Naive thymus-derived CD8-positive, alpha-beta T cell (primary cell): ENCODE measurements at places on chromosomes 4 and X. TPM values are rescaled to one million over a fixed set of nuclear protein-coding genes. Genes with fewer than 3 reads are reported as not detected.

DNA sequence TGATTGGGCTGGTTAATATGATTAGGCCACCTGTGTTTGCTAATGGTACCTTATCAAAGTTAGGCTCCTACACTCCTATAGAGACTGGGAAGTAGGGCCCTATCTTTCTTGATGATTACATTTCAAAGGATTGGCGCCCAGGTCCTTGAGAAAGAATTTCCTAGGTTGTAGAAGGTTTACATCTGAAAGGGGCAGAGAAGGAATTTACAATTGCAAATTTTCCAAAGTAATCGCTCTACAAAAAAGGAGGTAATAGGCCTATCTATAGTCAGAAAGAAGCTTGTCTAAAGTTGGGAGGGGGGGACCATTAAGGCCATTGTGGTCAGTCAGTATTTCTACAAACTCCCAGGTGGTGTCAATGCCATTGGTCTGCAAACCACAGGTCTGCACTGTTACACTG, 638.4 kb downstream of the IL1RAPL1 start:
- no peak for DNase-seq

- no peak for DNase-seq
Observed at GRCh38 chr4:148064451-148064850, 332.6 kb downstream of the ARHGAP10 start.

- no peak for DNase-seq
Observed at GRCh38 chr4:153638999-153639398, 45.1 kb upstream of the TLR2 start.

- DNase-seq, result no peak
Observed at GRCh38 chr4:78749972-78750727, 26.0 kb upstream of the BMP2K start.

- DNase-seq, result no peak
Observed at GRCh38 chr4:126777649-126778048, 855.1 kb upstream of the INTU start.

GRCh38 chr4:90824266-90825150, 697.3 kb downstream of the CCSER1 start:
- no peak for DNase-seq

- DNase-seq, result no peak
Observed at GRCh38 chr4:38802561-38803355, 1.8 kb downstream of the TLR1 start.

DNA sequence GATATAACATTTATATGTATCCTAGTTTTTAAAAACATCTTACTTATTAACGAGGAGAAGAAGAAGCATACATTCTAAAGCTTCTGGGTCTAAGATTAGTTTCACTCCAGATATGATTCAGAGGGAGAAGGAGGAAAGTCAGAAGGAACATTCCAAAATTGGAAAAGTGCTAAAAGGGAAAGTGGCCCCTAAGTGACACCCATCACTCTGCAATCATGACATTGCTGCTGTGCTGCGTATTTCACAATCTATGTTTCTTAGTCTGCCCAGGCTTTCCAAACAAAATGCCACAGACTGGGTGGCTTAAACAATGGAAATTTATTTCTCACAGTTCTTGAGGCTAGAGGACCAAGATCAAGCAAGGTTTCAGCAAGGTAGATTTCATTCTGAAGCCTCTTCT, 72.5 kb upstream of the ATOH1 start:
- DNase-seq, result no peak

DNA sequence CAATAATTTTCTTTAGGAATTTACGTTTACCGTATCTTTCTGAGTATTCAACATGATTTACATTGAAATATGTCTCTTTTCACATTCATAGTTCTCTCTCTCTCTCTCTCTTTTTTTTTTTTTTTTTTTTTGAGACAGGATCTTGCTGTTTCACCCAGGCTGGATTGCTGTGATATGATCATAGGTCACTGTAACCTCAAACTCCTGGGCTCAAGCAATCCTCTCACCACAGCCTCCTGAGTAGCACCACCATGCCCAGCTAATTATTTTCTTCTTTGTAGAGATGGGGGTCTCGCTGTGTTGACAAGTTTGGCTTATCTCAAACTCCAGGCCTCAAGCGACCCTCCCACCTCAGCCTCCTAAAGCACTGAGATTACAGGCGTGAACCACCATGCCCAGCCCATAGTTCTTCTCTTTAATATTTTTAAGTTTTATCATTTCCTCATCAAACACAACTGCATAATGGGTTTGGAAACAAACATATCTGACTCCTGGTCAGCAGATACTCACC, 9.8 kb downstream of the SRP72 start:
- no peak for DNase-seq

DNA sequence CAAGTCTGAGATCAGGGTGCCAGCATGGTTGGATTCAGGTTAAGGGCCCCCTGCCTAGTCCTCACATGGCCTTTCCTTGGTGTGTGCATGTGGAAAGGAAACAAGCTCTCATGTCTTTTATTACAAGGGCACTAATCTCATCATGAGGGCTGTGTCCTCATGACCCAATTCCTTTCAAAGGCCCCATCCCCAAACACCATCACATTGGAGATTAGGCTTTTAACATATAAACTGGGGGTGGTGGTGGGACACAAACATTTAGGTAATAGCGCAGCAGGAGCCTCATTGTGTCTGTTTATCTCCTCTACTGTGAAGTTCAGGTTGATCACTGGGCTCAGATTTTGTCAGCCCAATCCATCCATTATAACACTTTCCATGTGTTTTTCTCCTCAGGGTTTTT, 41.0 kb downstream of the BEX3 start:
- no peak for DNase-seq

GRCh38 chrX:117996918-117997480, 119.6 kb downstream of the KLHL13 start:
- no peak for DNase-seq

DNA sequence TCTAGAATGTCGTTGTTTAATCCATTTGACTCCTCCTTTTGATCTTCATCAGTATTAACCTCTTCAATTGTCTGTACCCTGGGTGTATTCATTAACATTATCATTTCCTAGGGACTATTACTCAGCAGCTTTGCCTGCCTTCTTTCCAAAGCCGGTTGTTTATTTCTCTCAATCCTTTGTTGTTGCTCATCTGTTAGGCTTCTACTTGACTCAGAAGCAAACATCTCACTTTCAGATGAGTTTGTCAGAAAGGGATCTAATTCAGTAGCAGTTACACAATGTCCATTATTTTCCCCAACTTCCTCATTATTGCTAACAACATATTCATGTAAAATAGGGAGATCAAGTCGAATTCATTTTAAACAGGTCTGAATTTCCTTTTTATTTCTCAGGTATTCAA, 22.1 kb upstream of the HSD17B10 start:
- no peak for DNase-seq

DNA sequence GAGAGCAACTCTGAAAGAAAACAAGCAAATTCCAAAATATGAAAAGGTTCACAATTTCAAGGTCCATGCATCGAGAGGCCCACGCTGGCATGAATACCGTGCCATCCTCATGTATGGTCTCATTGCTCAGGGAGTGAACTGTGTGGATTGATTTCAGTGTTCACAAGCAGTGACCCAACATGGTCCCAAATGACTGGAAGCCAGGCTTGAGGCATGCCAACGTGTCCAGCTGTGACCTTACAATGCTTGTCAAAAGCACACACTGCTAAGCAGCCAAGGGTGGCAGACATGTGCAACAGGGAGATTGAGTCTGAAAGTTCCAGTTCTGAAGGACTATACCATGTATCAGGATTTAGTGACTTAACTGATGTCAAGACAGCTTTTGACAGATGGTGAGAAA, 58.7 kb upstream of the CLDN24 start:
- no peak for DNase-seq

DNA sequence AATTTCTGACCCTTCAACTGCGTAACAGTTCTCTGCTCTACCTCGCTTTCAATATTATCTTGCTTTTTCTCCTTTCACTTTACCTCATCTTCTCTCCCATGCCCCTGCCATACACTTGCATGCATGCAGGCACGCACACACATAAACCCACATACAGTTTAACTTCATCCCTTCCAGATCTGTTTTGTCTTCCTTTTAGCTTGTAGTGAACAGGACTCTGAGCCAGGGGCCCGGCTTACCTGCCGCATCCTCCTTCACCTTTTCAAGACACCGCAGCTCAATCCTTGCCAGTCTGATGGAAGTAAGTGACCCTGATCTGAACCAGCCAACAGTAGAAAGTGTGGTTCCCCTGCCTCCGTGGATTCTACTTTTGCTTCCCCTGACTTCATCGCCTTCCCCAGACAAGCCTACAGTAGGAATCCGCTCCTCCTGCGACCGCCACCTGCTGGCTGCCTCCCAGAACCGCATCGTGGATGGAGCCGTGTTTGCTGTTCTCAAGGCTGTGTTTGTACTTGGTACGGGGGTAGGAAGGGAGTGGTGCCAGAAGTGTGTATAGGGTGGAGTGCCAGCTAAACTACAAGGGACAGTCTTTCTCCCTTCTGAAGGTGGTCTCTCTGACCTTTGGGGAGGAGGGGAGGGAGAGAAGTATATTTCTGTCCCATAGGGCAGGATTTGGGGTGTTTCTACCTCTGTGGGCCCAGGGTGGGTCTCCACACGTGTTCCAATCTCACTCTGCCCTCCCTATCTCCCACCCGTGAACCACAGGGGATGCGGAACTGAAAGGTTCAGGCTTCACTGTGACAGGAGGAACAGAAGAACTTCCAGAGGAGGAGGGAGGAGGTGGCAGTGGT, 10.7 kb downstream of the MED12 start:
- DNase-seq, result peak; percentile 80

The NAAA gene
- 63.4 TPM for polyA plus RNA-seq

The ARMCX1 gene
- polyA plus RNA-seq, result 4.9 TPM

The NDST3 gene
- polyA plus RNA-seq, result 0.07 TPM

The PPARGC1A gene
- polyA plus RNA-seq, result not detected

The MUC7 gene
- polyA plus RNA-seq, result not detected

The CCKAR gene
- polyA plus RNA-seq, result not detected
